ENCODE measurements at places on chromosomes 3 and 15.
A peak's percentile ranks its signal among the peaks of the same experiment; 100 is the strongest.

GRCh38 chr3:44365952-44366351, 27.4 kb downstream of the TCAIM start:
- no peak for DNase-seq

DNA sequence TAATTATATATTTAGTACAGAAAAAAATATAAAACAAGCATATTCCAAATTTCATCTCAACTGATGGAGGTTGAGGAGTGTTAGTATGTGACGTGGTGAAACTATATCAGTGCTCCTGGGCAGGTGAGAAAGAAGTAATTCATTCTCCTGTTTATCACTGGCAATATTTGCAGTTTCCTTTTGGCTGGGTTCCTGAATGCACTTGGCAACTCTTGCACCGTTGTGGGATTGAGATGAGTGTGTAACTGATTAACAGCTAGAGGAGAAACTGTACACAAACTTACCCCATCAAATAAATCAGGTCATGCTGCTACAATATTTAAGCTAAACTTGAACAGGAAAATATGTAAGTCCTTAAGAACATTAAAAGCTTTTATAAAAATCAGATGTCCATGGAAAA, 2.1 kb upstream of the ATP13A4 start:
- no peak for DNase-seq

- DNase-seq = no peak
These were observed 24.8 kb upstream of the SLMAP start for GRCh38 chr3:57731311-57731710.

GRCh38 chr15:77719450-77719849, 86.7 kb upstream of the LINGO1 start:
- no peak for DNase-seq

DNA sequence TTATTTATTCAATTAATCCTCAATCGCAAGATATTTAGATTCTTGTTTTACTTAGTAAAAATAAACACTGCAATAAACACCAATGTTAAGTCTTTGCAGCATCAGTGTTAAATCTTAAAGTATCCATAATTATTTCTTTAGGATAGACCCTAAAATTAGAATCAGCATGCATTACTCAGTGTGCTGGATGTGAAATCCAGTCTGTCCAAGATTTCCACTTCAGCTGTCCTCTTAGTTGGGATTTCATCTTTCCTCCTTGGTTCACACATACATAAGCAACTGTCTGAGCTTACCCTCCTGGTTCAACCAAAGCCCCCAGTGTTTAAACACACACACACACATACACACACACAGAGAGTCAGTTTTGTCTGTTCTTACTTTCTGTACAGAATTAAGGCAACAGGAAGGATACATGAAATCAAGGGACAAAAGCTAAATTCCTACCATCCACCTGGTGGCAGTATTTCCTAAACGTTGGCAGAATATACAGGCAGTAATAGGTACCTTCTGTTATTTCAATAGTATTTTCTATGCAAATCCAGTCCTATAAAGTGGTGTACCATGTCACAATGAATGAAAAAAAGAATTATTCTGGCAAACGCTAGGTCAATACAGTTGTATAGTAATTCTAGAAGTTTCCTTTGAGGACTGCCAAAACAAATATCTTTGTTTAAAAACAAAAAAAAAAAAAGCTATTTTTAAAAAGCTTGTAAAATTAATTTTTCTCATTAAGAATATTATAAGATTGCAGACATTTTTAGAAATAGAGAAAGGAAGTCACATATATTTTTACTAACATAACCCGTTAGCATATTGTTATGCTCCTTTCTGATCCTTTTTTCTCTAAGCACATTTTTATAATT, 27.3 kb upstream of the DMXL2 start:
- peak; percentile 34 for DNase-seq

GRCh38 chr3:183513046-183513706, 42.3 kb downstream of the KLHL6 start:
- DNase-seq = peak; percentile 19
